Non-pigmented ciliary epithelial cell (primary cell): ENCODE measurements at places on chromosomes 7 and 10.

DNA sequence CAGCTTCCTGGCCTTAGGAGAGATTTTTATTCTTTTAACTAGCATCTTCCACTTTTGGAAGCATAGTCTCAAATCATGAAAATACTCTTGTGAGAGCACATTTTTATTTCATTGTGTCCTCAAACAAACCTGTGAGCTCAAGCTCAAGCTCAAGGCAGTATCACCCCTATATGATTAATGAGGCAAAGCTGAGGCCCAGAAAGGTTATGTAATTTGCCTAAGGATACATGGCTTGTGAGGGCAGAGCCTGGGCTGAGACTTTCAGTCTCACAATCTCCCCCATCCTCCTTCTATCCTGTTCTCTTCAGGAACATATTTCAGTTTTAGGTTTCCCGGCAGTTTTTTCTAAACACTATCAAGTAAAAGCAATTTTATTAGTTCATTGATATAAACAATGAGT, 359.5 kb downstream of the PTEN start:
- no peak for DNase-seq

DNA sequence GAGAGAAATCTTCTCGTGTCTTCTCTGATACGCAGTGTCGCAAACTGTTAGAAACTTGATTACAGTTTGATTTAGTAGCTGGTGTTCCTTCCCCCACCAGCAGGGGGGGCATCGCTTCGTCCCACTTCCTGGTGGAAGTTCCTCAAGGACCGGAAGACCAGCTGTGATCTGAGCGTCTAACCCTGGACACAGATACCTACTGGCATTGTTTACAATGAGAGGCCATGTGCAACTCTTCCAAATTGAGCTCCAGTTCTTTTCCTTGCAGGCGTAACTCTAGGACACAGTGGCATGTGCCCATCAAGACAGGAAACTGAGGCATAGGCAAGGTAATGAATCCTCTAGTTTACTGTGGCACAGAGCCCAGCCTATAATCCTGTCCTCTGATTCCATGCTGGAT, 219.0 kb downstream of the CCDC3 start:
- no peak for DNase-seq

DNA sequence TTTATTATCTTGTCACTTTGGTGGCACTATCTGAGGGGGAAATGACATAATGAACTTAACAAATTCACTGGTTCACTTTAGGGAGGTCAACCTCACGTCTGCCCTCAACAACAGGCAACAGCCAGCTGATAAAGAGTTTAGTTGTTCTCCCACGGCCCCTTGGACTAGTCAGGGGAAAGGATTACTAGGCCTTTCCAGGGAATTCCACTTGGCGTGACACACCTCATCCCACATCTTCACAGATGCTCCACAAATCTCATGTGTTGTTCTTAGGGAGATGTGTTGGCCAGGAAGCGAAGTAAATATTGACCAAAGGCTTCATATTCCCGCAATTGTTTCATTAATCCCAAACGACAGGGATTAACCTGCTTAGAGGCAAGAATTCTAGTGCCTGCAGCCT, 183.5 kb upstream of the CDCA7L start:
- no peak for DNase-seq

DNA sequence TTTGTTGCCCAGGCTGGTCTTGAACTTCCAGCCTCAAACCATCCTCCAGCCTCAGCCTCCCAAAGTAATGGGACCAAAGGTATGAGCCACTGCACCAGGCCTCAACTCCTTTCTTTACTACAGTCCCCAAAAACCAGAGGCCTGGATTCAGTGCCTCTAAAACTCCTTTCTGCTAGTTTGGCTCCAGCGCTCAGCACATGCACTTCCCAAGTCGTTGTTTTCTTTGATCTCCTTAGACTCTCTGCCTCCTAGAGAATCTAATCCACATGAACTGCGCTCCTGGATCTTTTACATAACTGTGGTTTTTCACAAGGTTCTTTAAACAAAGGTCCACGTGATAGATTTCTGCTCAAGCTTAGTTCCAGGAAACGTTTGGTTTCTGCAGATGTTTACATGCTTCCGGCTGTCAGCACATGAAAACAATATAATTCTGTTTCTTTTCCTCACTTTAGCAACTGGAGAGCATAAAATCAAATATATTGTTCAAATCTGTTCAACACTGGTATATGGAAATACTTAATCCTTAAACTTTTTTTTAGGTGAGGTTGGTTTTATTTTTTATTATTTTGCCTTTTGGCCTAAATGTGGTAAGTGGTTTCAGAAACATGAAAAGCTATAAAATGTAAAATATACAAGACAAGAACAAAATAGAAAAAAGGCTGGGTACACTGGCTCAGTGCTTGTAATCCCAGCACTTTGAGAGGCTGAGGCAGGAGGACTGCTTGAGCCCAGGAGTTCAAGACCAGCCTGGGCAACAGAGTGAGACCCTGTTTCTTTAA, 270.5 kb upstream of the MKLN1 start:
- peak; percentile 67 for DNase-seq

DNA sequence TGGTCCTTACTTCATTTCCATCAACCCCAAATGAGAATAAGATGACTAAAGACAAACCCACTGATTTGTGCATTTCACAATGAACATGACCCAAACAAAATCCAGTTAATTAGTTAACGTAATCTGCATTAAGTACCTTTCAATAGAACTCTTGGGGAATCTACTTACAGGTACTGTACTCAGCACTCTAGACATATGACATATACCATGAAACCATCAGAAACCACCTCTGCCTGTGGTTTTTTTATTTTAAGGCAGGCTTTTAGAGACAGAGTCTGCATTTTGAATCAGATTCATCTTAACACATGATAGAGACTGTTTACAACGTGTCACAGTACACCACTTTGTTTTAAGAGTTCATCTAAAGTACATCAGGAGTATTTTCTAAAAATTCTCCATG, 168.4 kb downstream of the BTAF1 start:
- DNase-seq, result no peak
